ENCODE measurements at places on chromosomes 12 and 14.
A peak's percentile ranks its signal among the peaks of the same experiment; 100 is the strongest.

DNA sequence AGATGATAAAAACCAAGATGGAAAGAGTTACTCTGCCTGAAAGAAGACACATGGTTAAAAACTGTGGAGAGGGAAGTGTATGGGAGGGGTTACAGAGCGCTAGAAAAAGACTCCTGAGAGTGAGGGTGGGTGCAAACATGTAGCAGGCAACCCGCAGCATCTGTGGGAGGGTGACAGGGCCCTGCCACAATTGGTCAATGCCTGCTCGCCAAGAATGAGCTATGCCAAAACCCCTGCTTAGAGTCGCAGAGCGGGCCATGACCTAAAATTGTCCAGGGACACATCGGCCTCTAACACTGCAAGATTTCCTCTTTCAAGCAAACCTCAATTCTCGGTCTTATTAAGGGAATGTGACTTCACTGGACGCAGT, 700 bp downstream of the PRKAG1 start:
- peak overlapping the region; percentile 88 for H3K4me3 ChIP-seq
- no peaks in the 10 kb centered on the region for H3K27me3 ChIP-seq
- peaks cover 53% of the 10 kb centered on the region for H3K4me1 ChIP-seq
- H3K36me3 ChIP-seq: peaks cover 36% of the 10 kb centered on the region
- H3K27ac ChIP-seq: peak overlapping the region; percentile 95

DNA sequence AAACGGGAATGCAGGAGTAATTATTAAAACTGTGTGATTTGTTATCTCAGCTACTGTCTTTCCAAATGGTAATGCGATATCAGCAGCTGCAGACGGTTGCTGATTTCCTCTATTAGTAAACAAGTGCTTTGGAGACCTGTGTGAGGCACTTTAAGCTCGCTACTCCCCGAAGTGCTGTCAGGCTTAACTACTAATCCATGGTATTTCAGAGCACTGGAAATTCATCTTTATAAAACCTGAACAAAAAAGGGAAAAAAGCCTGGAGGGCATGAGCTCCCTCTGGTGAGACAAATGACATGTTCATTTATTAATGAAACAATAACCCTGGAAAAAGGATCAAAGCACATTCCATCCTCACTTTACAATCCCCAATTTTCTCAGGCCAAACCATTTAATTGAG, 143.6 kb upstream of the OTX2 start:
- H3K27me3 ChIP-seq: peaks cover 4% of the 10 kb centered on the region
- H3K4me3 ChIP-seq: no peak overlapping the region
- no peak for DNase-seq
- H3K36me3 ChIP-seq: no peaks in the 10 kb centered on the region
- H3K4me1 ChIP-seq: no peaks in the 10 kb centered on the region

DNA sequence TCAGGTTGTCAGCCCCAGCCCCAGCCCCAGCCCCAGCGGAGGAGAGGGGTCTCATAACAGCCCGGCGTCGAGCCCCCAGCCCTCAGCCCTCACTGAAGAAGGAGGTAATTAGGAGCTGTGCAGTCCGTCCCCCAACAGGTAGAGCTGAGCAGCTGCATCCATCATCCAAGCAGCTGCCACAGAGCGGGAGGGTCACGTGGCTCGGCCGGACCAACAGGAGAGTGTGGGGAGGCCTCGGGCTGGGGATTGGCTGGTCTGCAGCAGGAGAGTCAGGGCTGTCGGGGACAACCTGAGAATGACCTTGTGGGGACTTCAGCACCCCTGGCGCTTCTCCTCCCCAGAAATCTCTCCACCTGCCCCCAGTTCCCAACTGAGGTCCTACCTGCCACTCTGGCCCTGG, 29.6 kb downstream of the SMUG1 start:
- no peaks in the 10 kb centered on the region for H3K4me1 ChIP-seq
- no peak overlapping the region for H3K4me3 ChIP-seq
- no peaks in the 10 kb centered on the region for H3K36me3 ChIP-seq

DNA sequence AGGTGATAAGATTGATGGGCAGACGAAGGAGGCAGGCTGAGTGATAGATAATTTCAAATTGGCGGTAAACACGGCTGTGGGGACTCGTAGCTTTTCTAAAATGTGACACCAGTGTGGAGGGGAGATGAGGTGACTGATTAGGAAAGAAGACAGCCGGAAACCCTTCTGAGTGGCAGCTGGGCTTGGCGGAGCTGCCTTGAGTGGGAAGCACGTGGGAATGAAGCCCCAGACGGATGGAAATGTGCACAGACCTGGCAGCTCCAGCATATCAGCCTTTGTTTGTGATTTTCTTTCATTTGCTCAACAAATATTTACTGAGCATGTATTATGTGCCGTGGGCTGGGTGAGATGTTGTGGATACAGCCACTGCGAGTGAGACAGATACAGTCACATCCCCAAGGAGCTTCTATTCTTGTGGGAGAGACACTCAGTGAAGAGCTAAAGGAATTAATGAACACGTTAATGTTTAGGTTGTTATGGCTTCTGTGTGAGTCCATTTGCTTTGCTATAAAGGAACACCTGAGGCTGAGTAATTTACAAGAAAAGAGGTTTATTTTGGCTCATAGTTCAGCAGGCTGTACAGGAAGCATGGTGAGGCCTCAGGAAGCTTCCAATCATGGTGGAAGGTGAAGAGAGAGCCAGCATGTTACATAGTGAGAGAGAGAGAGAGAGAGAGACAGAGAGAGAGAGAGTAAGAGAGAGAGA, 65.5 kb upstream of the LHX5 start:
- no peak for DNase-seq
- no peak overlapping the region for H3K4me3 ChIP-seq
- no peaks in the 10 kb centered on the region for H3K36me3 ChIP-seq
- H3K4me1 ChIP-seq: no peaks in the 10 kb centered on the region

GRCh38 chr12:14919455-14919854, 18.9 kb downstream of the ERP27 start:
- peaks cover 22% of the 10 kb centered on the region for H3K4me1 ChIP-seq
- DNase-seq: no peak
- H3K4me3 ChIP-seq: no peak overlapping the region
- no peaks in the 10 kb centered on the region for H3K27me3 ChIP-seq

DNA sequence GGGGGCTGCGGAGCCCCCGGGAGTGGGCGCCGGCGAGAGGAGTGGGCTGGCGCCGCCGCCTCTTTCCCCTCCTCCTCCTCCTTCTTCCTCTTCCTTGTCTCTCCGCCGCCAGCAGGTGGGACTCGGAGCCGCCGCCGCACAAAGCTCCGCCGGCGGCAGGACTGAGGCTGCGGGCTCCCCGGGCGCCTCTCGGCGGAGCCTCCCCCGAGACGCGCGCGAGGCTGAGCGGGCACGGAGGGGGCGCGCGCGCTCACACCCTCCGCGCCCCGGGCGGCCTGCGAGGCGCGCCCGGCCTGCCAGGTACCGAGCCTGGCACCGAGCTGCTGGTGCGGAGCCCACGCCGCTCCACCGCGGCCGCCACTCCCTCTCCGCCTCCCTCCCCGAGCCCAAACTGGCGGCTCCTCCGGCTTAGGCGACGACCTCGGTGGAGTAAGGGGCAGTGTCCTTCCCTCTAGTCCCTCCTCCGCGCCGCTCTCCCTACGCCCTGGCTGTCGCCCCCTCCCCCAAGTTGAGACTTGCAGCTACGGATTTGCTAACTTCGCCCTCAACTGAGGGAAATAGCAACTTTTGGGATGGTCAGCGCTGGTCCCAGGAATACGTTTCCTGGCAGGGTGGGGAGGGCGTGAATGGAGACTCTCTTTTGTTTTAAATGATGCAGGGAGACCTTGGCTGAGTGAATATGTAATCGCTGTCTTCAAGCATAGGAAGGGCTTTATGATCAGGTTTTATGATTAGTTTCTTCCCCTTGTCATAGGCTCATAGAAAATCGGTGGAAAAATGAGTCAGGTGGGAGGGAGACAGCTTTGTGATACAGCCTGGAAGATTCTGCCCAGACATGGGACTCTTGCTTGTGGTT, 199.5 kb upstream of the CAND1 start:
- H3K4me3 ChIP-seq: peak overlapping the region; percentile 80
- H3K27ac ChIP-seq: no peak overlapping the region
- H3K36me3 ChIP-seq: peaks cover 1% of the 10 kb centered on the region
- peaks cover 50% of the 10 kb centered on the region for H3K27me3 ChIP-seq

DNA sequence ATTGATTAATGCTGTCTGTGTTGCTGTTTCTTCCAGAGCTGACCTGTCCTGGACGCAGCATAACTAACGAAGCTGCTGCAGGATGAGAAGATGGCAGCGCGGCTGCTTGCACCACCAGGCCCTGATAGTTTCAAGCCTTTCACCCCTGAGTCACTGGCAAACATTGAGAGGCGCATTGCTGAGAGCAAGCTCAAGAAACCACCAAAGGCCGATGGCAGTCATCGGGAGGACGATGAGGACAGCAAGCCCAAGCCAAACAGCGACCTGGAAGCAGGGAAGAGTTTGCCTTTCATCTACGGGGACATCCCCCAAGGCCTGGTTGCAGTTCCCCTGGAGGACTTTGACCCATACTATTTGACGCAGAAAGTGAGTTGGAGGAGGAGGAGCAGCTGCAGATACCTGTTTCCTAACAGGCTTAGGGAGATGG, 71.7 kb downstream of the SCN8A start:
- H3K4me3 ChIP-seq: no peak overlapping the region
- peaks cover 19% of the 10 kb centered on the region for H3K27me3 ChIP-seq
- no peaks in the 10 kb centered on the region for H3K36me3 ChIP-seq
- no peak for DNase-seq
- no peaks in the 10 kb centered on the region for H3K4me1 ChIP-seq

DNA sequence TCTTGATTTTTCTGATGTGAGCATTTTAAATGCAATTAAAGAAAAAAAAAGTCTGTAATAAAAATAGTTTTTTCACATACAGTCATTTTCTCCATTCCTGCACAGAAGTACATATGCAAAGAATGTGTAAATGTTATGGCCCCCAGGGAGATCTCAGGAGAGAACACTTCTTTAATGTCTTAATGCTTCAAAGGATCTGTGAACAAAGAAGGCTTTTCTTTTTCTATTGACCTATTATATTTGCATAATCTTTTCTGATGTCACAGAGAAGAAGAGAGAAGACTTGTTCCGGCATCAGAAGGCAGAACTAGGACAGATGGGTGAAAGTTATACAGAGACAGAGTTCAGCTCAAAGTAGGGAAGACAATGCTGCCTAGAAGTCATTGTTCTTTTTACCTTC, 413.5 kb upstream of the STXBP6 start:
- no peaks in the 10 kb centered on the region for H3K27me3 ChIP-seq
- no peaks in the 10 kb centered on the region for H3K36me3 ChIP-seq
- no peak overlapping the region for H3K27ac ChIP-seq
- no peak overlapping the region for H3K4me3 ChIP-seq
- no peaks in the 10 kb centered on the region for H3K4me1 ChIP-seq
- DNase-seq: no peak

DNA sequence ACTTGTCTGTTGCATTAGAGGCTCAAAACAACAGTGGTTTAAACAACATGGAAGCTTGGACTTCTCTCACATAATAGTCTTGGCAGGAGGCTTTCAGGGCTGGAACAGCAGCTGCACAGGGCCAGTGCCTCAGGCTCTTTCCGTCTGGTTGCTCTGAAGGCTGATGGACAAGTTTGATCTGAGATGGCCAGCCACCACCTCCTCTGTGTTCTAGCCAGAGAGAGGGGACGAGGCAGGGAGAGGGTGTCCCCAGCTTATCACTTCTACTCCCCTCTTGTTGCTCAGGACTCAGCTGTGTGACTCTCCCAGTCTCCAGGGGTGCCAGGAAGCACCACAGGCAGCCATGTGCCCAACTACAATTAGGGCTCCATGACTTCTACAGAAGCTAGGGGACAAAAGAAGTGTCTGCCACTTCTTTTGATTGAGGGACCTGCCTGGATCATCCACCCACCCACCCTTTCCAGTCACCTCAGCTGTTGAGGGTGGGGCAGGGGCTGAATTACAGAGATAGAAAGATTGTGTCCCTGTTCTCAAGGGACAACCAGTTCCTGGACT, 46.6 kb downstream of the SMIM41 start:
- H3K4me1 ChIP-seq: peaks cover 9% of the 10 kb centered on the region
- H3K4me3 ChIP-seq: no peak overlapping the region
- no peak for DNase-seq
- H3K27me3 ChIP-seq: peaks cover 14% of the 10 kb centered on the region

DNA sequence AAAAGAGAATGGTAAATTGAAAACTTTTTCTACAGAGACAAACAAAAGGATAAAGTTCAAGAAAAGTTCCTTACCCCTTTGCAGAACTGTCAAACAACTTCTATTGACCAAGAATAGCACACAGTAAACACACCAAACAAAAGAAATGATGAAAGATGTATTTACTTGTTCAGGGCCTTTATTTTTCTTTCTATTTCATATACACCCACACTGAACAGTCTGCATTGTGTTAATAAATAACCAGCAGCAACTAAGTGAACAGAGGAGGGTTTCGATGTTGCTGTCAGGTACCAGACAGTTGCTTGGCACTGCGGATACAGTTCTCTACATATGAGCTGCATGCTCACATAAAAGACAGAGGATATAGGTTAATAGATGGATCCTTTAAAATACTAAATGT, 122.1 kb downstream of the SOX5 start:
- no peak overlapping the region for H3K4me3 ChIP-seq
- H3K4me1 ChIP-seq: no peaks in the 10 kb centered on the region
- no peaks in the 10 kb centered on the region for H3K27me3 ChIP-seq
- DNase-seq: no peak

DNA sequence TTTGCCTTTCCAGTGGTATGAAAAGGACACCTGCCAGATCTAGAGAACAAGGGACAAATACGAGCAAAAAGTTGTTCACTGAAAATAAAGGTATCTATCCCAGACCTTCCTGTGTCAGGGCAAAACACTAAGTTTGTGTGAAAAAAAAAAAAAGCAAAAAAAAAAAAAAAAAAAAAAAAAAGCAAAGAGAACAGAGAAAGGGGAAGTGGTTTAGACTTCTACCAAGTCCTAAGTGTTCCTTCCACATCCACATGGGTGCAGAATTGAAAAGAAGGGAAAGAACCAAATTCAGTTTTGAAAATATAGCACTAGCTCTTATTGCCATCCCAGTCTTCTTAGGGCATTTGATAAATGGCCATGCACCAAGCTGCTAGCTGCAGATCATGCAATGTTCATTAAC, 41.7 kb downstream of the ZCRB1 start:
- H3K36me3 ChIP-seq: no peaks in the 10 kb centered on the region
- peaks cover 12% of the 10 kb centered on the region for H3K27me3 ChIP-seq
- DNase-seq: no peak
- no peaks in the 10 kb centered on the region for H3K4me1 ChIP-seq
- H3K27ac ChIP-seq: no peak overlapping the region

GRCh38 chr14:55731881-55732498, 152.0 kb downstream of the KTN1 start:
- H3K27ac ChIP-seq: no peak overlapping the region
- peak; percentile 21 for DNase-seq
- H3K27me3 ChIP-seq: peaks cover 4% of the 10 kb centered on the region
- H3K4me1 ChIP-seq: peaks cover 26% of the 10 kb centered on the region

- no peaks in the 10 kb centered on the region for H3K4me1 ChIP-seq
- no peak for DNase-seq
- H3K36me3 ChIP-seq: no peaks in the 10 kb centered on the region
- H3K4me3 ChIP-seq: no peak overlapping the region
- peaks cover 2% of the 10 kb centered on the region for H3K27me3 ChIP-seq
These were observed 44.3 kb downstream of the ATP23 start for GRCh38 chr12:57985685-57986084.

- DNase-seq: no peak
- H3K4me3 ChIP-seq: no peak overlapping the region
- H3K4me1 ChIP-seq: no peaks in the 10 kb centered on the region
These were observed 8.5 kb upstream of the SVOP start for GRCh38 chr12:109029411-109029810.

GRCh38 chr12:106774005-106774807, at the start of gene RIC8B:
Gene RIC8B (plus strand): TSS chr12:106774682. CDS start chr12:106774746, 64 bp downstream.
- H3K27me3 ChIP-seq: no peaks in the 10 kb centered on the region
- H3K4me3 ChIP-seq: peak within 1 kb of the TSS; percentile 100
- peaks cover 11% of the 10 kb centered on the region for H3K36me3 ChIP-seq
- H3K4me1 ChIP-seq: peaks cover 37% of the 10 kb centered on the region
- H3K27ac ChIP-seq: peak within 1 kb of the TSS; percentile 98
